ENCODE measurements at places on chromosomes 6 and 20.

GRCh38 chr6:8236956-8237355 lies 134.6 kb upstream of the EEF1E1 start:
- no peak for DNase-seq

DNA sequence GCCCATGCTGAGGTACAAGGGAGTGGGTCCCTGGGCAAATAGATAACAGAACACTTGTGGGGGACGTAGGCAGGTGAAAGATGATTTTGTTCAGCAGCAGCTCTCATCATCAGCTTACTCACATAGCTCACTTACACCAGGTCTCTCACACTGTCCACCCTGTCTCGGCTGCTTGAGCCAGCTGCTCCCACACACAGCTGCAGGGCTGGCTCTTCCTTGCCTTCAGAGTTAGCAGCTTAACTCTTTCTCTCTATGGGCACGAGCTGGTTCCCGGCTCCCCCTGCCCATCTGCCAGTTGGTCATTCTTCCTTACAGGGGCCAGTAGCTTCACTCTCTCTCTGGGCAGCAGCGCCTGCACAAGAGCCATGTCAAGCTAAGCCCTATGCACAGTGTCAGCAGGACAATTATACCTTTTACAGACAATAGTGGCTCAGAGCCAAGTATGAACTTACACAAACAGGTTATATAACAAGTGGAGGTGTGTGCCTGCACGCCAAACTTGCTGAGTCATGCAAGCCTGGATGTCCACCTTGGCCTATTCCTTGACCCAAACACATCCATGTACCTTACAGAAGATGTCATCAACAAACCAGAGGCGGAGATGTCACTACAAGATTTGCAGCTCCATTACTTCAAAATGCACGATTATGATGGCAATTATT lies 18.7 kb downstream of the ZNF391 start:
- no peak for DNase-seq

DNA sequence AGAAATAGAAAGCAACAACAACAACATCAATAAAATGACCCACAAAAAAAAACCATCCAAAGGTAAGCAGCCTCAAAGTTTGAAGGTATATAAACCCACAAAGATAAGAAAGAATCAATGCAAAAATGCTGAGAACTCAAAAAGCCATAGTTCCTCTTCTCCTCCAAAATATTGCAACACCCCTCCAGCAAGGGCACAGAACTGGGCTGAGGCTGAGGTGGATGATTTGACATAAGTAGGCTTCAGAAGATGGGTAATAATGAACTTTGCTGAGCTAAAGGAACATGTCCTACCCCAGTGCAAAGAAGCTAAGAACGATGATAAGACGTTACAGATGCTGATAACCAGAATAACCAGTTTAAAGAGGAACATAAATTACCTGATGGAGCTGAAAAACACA lies 188.8 kb upstream of the BTBD3 start:
- no peak for DNase-seq

GRCh38 chr6:136063096-136063495 lies 187.0 kb downstream of the MTFR2 start:
- DNase-seq, result no peak

DNA sequence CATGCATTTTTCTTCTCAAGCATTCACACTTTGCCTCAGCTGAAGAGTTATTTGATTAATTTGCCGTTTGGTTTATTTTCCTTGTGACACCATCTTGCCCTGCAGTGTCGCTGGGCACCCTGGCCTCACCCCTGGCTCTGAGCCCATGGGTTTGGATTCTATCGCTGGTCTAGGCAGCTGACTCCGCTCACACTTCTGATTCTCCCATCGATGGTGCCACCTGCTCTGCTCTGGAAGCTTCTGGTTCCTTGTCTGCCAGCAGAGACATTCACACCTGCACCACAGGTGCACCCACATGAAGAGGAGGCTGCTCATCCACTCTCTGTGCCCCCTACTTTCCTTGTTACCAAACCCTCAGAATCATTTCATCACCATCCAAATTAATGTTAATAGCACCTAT lies 291.6 kb upstream of the CDH4 start:
- DNase-seq, result no peak

GRCh38 chr20:20366876-20367574 lies 879 bp upstream of the INSM1 start:
- no peak for DNase-seq

DNA sequence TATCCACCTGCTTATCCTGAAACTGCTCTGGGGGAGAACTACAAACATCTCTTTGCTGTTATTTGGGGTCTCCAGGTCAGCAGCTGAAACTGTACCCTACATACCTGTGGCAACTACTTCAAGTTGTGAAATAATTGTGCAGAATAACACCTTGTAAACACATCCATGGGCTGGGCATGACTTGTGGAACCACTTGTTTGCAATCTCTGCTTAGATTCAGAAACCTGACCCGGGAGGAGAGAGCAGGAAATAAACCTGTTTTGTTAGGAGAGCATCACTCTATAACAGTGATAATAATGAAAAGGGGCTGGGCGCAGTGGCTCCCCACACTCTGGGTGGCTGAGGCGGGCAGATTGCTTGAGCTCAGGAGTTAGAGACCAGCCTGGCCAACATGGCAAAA lies 183.1 kb downstream of the NFATC2 start:
- no peak for DNase-seq

DNA sequence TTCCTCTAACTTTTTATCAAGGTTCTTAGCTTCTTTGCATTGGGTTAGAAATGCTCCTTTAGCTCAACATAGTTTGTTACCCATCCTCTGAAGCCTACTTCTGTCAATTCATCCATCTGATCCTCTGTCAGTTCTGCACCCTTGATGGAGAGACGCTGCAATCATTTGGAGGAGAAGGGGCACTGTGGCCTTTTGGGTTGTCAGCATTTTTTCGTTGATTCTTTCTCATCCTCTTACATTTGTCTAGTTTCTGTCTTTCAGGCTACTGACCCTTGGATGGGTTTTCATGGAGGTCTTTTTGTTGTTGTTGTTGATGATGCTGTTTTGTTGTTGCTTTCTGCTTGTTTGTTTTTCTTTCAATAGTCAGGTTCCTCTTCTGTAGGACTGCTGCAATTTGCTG lies 26.3 kb upstream of the HMGN3 start:
- DNase-seq, result no peak

DNA sequence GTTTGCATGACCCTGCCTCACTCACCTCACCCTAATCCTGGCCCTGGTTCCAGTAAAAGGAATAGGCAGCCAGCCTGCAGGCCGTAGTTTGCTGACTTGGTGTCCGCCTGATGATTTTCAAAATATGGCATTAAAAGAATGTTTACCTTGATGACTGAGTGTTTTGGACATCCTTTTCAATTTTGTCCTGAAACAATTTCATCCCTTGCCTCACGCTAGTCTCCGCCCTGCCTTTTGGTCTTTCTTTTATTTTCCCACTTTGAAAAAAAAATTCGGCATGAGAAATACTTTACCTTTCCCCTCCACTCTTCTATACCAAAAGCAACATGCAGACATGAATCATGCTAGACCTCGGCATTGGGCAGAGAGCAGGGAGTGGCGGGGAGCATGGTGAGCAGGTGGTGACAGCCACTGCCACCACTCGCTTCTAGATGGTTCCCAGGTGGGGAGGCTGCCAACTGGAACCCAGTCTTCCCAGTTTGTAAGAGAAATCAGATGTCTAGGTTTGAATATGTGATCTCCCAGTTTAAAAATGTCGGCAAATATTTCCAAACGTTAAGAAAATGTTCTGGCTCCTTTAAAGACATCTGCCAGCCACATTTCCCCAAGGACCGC lies 9.4 kb downstream of the CD40 start:
- no peak for DNase-seq

DNA sequence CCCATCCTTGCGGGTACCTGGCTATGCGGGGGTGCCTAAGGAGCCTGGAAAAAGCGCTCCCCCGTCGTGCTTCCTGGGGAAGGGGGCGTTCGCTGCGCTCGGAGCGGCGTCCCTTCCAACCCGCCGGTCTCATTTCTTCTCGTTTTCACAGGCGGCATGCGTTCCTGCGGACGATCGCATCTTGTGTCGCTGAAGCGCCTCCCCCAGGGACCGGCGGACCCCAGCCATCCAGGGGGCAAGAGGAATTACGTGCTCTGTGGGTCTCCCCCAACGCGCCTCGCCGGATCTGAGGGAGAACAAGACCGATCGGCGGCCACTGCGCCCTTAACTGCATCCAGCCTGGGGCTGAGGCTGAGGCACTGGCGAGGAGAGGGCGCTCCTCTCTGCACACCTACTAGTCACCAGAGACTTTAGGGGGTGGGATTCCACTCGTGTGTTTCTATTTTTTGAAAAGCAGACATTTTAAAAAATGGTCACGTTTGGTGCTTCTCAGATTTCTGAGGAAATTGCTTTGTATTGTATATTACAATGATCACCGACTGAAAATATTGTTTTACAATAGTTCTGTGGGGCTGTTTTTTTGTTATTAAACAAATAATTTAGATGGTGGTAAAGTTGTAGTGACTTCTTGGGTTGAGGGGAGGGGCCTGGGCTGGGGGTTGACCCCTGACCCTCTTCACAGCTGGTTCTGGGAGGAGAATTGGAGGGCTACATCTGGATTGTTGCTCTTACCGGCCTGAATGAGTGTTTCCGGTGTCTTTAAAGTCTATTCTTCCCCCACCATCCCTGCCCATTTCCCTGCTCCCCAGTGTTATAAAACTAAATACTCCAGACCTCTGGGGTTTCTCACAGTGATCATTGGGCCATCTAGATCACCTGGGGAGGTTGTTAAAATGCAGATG lies 1.1 kb downstream of the ID1 start:
- peak; percentile 16 for DNase-seq

GRCh38 chr6:27782748-27783147 lies 129.4 kb downstream of the OR2B2 start:
- DNase-seq, result no peak
